ENCODE measurements at places on chromosomes 16 and 17.

- no peak for DNase-seq
These were observed 294.4 kb upstream of the IRX5 start for GRCh38 chr16:54636221-54636793.

- no peak for DNase-seq
These were observed 1.6 kb downstream of the BFAR start for GRCh38 chr16:14634389-14634725.

- no peak for DNase-seq
These were observed 39.9 kb downstream of the CDH1 start for GRCh38 chr16:68776821-68777485.

DNA sequence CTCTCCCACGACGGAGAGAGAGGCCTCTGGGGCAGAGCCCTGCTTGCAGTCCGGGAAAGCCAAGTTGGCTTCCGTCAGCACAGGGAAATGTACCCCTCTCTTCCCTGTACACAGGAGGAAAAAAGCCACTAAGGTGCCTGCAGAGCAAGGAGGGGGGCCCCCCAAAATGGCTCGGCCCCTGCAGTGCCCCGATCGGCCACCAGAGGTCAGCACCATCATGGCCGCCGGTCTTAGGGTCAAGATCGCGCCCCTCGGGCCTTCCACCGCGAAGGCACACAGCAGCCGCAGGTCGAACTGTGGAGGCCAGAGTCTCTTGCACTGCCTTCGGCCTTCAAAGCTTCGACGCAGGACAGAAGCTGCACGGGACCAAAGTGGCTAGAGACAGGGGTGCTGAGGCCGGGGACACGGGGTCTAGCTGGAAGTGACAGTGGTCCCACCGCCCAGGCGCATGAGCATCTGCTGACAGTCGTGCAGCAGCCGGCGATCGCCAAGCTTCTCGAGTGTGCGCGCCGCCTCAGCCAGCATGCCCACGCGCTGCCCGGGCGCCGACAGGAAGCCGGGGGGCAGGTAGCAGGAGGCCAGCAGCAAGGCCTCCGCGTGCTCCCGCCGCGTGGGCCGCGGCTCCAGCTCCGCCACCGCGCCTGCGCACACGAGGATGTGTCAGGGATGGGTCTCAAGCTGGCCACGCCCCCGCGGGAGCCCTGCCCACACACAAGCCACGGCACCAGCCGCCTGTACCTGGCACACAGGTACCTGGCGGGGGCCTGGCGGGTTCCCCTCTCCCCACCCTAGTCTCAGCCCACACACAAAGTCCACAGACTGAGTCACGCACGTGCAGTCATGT is 24.4 kb downstream of the SREBF1 start:
- DNase-seq, result peak; percentile 60

GRCh38 chr16:85369741-85370528 is 243.2 kb upstream of the GSE1 start:
- DNase-seq, result no peak

- no peak for DNase-seq
These were observed 12.8 kb downstream of the DNAH9 start for GRCh38 chr17:11610999-11611566.

- DNase-seq, result no peak
These were observed 942 bp downstream of the LDAF1 start for GRCh38 chr16:21159281-21159951.

- no peak for DNase-seq
These were observed 15.6 kb upstream of the PMFBP1 start for GRCh38 chr16:72187551-72187950.

DNA sequence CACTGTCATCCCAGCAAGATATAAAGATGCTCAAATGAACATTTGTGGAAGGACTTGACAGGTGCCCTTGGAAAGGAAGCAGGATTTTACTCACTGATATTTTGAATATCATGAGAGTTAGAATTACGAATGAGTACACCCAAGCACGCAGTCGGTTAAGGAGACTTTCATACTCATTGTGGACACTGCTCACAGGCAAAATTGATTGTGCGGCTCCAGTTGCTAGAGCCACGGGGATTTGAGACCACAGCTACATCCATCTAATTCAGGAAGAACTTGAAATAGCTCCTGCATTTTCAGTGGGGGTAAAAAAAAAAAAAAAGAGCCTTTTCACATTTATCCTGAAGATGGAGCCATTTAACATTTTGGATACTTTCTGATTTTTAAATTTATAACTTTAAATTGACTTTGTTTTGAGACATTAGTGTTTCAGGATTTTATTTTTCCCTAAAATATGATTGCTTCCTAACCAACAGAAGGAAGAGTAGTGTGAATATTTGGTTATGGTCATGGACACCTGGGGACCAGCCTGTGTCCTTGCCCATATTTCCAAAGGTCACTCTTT is 1080.1 kb upstream of the EEF2KMT start:
- no peak for DNase-seq

DNA sequence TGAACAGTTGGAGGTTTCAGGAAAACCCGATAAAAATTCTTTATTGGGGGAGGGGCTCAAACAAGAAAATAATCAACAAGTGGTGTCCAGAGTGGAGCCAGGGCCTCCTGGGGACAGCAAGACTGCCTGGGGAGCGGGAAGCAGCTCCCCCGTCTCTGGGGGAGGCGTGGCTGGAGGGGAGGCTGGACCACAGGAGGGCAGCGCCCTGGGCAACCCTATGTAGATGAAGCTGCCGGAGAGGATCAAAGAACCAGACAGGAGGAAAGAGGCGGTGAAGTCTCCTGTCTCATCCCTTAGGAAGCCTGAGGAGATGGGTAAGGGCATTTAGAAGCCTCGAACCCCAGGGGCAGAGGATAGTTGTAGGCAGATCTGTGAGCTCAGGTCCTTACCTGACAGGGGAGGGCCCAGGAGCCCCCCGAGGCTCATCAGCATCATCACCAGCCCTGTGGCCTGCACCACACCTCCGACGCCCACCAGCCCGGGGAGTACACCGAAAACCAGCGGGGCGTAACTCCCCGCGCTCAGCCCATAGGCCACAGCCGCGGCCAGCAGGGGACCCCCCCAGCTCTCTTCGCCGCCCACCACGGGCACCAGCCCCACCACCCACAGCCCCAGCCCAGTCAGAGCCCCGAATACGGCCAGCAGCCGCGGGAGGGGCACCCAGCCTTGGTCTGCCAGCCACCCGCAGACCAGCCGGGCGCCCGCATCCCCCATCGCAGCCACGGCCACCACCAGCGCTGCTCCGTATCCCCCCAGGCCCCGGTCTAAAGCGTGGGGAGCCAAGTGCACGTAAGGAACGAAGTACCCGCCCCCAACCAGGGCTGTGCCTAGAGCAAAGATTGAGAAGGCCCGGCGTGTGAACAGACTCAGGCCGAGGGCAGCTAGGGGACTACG is 2.0 kb downstream of the SLC16A11 start:
- peak; percentile 33 for DNase-seq

GRCh38 chr17:78014646-78015045 is 56.1 kb downstream of the TNRC6C start:
- no peak for DNase-seq

- DNase-seq, result no peak
These were observed 92.7 kb downstream of the WSCD1 start for GRCh38 chr17:6162892-6163291.

GRCh38 chr16:79012671-79013434 is 587.7 kb downstream of the MAF start:
- DNase-seq, result no peak

DNA sequence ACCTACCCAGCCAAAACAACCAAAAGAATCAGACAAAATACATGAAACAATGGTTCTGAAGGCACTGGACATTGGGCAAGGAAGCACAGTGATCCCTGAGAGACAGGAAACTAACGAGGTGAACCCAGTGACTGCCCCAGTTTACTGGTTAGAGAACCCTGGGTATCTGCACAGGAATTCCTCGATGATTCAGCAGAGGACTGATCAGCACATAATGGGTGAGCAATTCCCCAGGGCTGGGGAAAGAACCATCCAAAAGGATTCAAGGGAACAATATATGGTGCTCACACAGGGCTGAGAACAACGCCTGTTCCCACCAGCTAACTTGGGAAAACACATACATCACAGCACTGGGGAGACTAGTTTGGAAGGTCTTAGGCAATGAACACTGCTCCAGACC is 167.2 kb downstream of the PARN start:
- DNase-seq, result no peak

DNA sequence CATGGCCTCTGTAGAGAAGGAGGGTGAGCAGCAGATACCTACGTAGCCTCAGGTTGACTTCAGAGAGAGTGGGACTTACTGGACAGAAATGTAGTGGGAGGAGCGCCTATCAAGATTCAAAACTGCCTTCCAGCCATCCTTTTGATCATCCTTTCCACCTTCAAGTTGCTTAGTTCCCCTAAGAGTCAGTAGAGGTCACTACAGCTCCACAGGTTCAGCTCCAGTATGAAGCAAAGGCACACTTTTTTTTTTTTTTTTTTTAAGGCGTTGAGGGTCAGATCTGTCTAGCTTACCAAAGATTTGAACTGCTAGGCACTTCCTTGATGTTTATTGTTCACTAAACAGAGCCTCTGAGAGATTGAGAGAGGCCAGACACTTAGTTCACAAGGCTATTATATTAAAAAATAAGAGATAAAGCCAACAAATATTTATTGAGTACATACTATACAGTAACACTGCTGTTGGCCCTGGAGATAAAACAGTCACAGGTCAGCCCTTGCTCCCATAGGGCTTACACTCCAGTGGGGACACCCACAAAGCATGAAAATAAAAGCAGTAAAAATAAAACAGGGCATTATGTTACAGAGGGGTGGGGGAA is 3.1 kb downstream of the RNF227 start:
- DNase-seq, result peak; percentile 72

- DNase-seq, result peak; percentile 57
These were observed 53.7 kb downstream of the RPH3AL start for GRCh38 chr17:298791-299450.

DNA sequence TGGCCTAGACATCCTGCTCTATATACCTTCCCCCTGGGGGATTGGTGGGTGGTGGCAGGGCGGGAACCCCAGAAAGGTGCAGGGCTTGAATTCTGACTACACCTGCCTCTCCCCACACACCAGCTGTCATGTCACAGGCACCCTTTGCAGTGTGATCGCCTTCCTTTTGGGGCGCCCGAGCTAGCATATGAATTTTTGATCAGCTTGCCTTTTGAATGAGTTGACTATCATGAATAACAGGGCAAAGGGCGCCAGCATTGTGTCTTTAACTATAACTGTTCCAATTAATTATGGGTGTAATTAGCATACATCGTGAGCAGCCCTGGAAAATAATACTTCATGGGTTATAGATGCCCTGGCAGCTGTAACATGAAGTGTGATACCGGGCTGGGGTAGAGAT is 72.7 kb downstream of the CYLD start:
- DNase-seq, result no peak

- DNase-seq, result no peak
These were observed 1.7 kb downstream of the USP32 start for GRCh38 chr17:60390186-60390585.

DNA sequence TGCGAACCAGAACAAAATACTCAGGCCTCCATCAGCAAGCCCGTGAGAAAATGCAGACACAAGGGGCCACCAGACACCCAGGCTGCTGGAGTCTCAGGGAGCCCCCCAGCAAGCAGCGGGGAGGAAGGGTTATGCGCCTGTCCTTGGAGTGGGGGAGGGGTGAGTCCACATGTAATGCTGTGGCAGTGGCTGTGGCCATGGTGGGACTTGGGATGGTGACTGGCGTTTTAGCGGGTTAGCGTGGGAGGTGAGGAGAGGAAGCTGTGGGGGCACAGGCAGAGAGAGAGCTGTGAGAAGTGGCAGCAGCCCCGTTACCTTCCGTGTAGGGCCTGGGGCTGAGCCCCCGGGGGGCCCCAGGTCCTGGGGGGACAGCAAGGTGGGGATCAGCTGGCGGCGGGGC is 58.3 kb downstream of the SRCIN1 start:
- no peak for DNase-seq

DNA sequence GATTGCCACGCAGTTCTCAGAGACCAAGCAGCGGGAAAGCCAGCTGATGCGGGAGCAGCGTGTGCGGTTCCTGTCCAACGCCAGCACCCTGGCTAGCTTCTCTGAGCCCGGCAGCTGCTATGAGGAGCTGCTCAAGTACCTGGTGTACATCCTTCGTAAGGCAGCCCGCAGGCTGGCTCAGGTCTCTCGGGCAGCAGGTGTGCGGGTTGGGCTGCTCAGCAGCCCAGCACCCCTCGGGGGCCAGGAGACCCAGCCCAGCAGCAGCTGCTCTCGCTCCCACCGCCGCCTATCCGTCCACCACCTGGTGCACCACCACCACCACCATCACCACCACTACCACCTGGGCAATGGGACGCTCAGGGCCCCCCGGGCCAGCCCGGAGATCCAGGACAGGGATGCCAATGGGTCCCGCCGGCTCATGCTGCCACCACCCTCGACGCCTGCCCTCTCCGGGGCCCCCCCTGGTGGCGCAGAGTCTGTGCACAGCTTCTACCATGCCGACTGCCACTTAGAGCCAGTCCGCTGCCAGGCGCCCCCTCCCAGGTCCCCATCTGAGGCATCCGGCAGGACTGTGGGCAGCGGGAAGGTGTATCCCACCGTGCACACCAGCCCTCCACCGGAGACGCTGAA is 15.2 kb downstream of the CACNA1G start:
- DNase-seq, result no peak

- no peak for DNase-seq
These were observed 44.9 kb upstream of the PIK3R6 start for GRCh38 chr17:8912084-8912981.

DNA sequence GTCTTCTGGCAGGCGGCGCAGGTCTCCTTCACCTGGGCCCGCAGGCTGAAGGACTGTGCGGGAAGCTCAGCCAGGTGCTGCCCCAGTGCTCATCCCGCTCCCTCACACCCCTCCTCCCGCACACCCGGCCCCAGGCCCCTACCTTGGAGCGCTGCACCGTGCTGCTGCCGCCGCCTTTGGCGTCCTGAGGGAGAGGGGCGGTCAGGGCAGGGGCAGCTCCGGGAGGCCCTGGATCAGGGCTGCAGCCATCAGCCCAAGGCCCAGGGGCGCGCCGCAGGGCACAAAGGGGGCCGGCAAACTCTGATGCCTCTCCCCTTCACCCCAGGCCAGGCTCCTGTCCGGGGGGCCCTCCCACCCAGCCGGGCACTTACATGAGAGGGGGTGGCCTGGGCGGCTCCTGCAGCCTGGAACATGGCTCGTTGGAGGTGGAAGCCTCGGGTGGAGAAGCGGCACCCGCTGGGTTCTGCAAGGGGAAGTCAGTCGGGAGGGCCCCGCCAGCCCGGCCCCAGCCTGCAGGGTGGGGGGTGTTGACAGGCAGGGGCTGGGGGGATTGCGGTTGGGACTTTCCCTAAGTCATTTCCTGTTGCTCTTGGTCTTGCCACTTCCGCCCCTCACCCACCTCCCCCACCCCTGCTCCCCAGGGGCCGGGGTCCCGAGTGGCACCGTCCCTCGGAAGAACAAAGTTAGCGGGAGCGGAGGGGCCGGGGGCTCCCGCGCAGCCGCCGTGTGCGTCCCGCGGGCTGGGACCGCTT is 863 bp downstream of the LIMD2 start:
- peak; percentile 27 for DNase-seq

- no peak for DNase-seq
These were observed 89.4 kb downstream of the CHD9NB start for GRCh38 chr16:52963212-52963854.

- no peak for DNase-seq
These were observed 26.2 kb upstream of the RHBDL3 start for GRCh38 chr17:32239456-32239855.

DNA sequence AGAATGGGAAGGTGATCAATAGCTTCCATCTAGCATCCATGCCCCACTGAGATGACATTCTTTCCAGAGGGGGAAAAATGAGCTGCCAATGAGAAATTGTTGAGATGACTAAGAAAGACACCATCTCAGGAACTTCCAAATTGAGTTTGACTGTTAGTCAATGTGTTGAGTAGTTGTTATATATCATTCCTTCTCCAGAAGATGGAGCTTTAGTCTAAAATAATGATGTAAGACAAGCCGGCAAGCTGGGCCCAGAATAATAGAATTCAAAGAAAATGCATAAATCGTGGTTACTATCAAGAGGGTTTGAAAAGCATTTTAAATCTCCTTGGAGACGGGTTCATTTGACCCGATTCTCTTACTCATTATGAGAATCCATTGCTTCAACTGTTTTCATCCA is 71.0 kb upstream of the ATF7IP2 start:
- no peak for DNase-seq

All from renal pelvis (tissue), 12 donors.